HS-27A (cell line): ENCODE measurements at places on chromosomes 12 and 14.

- DNase-seq, result no peak
These were observed 47.7 kb downstream of the GNG2 start for GRCh38 chr14:51908086-51908485.

GRCh38 chr12:40287369-40287975 lies 62.7 kb downstream of the LRRK2 start:
- DNase-seq, result no peak

GRCh38 chr14:76830556-76830955 lies 4.3 kb downstream of the LRRC74A start:
- DNase-seq, result no peak

GRCh38 chr12:23222801-23223200 lies 597.8 kb downstream of the ETNK1 start:
- no peak for DNase-seq

- no peak for DNase-seq
These were observed 117.1 kb upstream of the SLC35F4 start for GRCh38 chr14:57982804-57983634.

GRCh38 chr14:74528886-74529285 lies 35.3 kb downstream of the ISCA2 start:
- DNase-seq, result no peak

DNA sequence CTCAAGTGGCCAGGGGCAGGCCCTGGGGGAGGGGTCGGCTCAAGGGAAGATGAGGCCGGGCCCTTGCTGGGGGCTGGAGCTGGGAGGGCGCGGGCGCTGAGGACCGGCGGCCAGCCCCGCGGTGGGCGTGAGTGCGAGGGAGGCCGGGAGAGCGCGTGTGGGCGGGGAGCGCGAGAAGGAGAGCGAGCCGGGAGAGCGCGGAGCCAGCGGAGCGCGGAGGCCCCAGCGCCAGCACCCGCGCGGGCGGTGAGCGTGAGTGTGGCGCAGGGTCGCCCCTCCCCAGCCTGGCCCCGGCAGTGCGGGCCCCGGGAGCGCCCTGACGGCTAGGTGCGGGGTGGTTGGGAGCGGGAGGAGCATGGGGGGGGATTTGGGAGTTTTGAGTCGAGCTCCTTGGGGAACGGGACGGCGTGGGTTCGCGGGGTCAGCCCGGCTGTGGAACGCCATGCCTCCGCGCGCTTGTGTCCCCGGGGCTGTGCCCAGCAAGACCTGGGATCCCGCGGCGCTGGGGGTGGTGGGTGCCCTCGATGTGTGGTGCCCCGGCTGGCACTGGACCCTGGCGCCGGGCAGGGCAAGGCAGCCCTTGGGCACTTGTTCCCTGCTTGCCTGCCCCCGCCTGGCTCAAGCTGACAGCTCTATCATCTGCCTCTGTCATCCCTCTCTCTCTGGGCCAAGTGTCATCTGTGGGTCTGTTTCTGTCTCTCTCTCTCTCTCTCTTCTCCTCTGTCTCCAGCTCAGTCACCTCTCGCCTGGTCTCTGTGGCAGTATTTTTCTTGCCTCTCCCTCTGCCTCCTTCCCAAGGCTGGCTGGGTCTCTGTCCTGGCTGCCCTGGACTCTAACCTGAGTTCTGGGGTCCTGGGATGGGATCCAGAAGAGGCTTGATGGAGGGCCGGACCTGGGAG lies at the start of gene LBHD2:
TSS of gene LBHD2 (plus strand) at position 190 of the 899 bp plus-strand sequence. CDS start 1,803 bp downstream, outside the sequence.
- DNase-seq, result no peak

GRCh38 chr12:23816394-23816851 lies 133.0 kb downstream of the SOX5 start:
- DNase-seq, result no peak

DNA sequence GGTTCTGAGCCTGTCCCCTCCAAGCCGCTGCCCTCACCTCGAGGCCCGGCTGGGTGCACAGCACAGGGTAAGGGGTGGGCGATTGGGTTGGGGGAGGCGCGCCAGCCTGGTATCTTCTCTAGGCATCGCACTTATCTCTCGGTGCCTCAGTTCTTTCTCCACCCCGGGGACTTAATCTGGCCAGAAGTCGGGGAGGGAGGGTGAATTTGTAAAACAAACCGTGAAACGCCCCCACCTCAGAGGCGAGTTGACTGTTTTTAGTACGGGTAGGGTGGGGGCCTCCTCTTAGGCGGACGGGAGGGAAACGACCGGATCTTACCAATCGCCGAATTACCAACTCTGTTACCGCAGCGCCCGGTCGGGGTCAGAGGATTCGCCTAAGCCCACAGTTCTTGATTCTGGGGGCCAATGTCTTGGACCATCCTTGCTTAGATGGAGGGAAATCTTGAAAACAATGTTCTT lies 1.4 kb upstream of the TBX3 start:
- DNase-seq, result no peak

GRCh38 chr14:104337351-104337750 lies 199.0 kb downstream of the KIF26A start:
- no peak for DNase-seq

GRCh38 chr14:61330511-61330910 lies 9.1 kb downstream of the PRKCH start:
- DNase-seq, result no peak

- DNase-seq, result no peak
These were observed 277.1 kb downstream of the FOXG1 start for GRCh38 chr14:29043737-29044136.

- no peak for DNase-seq
These were observed 126.2 kb downstream of the GRIP1 start for GRCh38 chr12:66552716-66553115.
